ENCODE measurements at places on chromosomes 2 and 18.

DNA sequence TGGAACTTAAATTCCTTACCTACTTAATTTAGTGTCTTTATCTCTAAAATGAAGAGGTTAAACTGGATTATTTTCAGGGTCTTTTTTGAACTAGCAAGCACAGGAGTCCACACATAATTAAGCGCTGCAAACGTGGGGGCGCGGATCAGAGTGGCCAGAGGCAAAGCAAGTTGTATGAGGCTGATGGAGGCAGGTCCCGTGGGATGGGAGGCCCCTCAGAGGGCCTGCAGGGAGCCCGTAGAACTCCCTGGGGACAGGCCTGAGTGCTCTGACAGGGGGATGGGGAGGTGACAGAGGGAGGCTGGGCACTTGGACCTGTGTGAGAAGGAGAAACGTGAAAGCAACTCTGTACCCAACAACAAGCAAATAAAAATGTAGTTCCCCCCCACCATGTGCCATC is 177.8 kb downstream of the ACKR3 start:
- DNase-seq, result no peak

DNA sequence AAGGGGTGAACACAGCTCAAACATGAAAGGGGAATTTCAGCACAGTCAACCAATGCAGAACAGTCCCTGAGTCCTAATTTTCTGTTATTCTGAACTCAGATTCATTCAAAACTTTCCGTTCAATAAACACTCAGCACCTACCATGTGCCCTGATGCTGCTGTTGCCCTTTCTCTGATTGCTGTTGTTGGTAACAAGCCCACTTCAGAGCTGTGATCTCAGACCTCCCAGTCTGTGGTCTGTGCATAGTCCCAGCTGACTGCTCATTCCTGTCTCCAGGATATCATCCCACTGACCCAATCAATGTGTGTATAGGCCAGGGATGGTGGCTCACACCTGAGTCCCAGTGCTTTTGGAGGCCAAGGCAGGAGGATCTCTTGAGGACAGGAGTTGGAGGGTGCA is 82.7 kb upstream of the SLC35G4 start:
- DNase-seq, result no peak

GRCh38 chr2:219566640-219567039 is 4.7 kb downstream of the OBSL1 start:
- DNase-seq, result no peak

DNA sequence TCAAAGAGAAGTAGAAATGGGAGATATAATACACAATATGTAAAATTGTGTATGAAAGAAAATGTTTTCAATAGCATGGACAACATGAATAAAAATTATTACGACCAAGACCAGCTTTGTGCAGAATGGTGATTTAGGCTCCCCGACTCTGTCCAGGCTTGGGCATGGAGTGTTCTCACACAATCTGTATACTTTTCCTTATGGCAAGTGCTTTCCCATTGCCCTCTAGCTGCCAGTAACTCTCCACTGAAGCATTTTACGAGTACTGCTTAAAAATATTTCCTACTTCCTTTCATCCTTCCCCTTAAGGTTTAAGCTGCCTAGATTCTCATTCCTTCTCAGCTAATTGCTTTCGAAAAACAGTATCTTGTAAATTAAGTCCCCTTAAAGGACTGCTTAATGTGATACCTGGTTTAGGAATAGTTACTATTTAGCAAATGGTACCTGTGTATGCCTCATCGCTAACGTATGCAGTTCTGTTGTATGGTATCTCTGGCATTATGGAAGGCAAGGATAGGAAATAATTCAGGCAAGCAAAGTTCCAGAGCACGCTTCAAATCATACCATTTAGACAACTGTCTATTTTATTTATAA is 714.6 kb downstream of the ERBB4 start:
- DNase-seq, result no peak
